ENCODE measurements at places on chromosomes 5 and 9.

DNA sequence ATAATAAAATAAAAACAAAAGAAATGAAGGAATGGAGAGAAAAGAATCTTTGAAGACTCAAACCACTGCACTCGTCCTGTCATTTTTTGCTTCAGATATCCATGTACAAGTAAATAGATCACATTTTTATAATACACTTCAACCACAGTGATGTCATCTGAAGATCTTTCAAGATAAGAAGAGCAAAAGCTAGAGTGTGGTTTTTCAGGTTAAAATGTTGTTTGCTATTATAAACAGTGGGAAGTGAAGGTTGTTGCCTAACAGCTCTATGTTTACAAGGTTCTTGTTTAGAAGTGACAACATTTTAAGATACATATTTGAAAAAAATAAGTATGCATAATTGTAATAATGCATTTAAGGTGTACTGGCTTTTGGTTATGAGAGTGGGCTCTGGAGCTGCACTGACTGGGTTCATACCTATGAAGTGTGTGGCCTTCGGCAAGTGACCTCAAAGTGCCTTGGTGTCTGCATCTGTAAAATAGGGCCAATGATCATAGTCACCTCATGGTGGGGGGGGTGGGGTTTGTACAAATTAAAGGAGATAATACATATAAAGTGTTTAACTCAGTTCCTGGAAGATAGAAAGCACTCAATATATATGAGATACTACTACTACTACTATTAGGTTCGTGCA, 45.5 kb upstream of the IL7R start:
- DNase-seq: no peak

GRCh38 chr9:122367065-122367464, 3.8 kb upstream of the PTGS1 start:
- DNase-seq: no peak

DNA sequence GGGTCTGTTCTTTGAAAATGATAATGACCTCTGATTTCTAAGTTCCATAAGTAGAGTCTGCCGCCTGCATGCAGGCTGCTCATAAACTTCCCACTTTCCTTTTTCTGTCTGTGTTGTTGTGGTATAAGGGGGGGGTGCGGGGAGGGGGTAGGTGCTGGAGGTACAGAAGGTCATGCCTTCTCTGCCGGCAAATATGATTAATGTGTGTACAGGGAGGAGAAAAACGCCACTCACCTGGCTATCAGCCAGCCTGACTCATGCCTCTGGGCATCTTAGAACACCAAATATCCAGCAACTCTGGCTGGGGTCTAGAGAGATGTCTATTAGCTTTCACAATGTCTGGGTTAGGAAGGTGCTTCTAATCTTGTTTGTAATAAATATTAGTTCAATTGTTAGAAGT, 128.3 kb downstream of the EFNA5 start:
- DNase-seq: no peak

GRCh38 chr5:132095424-132095972, 21.9 kb downstream of the CSF2 start:
- no peak for DNase-seq

DNA sequence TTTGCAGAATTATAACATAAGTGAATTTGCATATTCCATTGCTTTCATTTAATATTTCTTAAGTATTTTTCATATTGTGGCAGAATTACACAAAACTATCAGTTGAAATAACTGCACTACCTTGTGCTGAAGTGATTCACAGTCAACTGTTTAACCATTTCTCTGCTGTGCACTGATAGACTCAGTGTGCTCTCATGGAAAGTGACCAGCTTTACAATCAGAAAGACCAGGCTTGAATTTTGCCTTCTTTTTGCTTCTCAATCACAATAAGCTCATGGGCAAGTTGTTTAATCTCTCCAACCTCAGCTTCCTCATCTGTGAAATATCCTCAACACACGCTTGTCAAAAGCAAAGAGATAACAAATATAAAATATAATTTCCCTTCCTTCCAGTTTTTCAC, 18.3 kb downstream of the CDK5RAP2 start:
- DNase-seq: no peak

DNA sequence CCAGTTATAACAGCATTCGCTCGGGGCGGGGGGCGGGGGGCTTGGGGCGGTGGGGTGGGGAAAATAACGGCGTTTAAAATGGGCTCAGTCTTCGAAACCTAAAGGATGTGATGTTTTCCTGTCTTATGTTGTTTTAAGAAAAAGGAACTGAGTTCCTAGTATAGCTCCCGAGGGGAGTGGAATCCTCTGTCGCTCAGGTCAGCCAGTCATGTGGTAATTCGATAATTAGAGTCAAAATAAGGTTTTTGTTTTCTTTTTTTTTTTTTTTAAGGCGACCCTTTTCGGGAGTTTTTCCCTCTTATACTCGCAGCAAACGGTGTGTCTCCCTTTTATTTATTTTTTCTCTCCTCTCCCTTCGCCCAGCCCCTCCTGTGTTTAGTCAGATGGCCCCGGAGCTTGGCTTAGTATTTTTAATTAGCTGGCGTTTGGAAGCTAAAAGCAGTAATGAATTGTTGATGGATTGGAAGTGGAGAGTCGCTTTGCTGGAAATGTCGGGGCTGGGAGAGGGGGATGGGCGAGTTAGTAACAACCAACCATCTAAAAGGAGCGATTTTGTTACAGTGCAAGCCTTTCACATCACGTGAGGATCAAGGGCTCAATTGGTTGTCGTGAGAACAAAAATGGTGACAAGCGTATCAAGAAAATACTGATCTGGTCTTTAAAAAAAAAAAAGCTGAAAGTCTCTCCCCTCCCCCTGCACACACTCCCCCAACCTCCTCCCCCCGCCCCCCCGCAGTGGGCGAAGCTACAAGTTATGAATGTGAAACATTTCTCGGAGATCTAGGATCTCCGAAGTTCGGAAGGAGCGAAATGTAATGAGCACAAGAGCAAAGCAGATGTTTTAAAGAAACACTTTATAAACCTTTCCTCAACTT, 714 bp upstream of the ZNF608 start:
- DNase-seq: peak; percentile 71

DNA sequence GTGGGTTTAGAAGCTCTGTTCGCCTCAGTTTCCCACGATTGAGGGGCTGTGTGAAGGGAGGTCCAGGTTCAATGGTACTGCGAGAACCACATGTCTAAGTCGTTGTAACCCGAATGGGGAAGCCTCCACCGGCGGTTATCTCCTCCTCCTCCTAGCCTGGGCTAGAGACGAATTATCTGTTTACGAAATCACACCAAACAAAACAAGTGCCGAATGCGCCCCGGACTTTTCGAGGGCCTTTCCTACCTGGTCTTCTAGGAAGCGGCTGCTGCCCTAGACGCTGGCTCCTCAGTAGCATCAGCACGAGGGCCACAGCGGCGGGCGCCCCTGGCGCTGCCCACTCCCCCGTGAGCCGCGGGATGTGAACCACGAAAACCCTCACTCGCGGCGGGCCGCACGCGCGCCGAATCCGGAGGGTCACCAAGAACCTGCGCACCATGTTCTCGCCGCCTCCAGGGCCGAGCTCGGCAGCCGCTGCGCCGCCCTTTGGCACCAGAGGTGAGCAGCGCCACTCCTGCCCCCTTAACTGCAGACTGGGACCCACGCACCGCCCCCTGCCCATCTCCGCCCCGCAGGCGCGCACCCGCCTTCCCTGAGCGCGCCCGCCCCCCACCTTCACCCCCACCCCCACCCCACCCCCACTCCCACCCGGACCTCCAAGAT, at the start of gene CDKN2A:
Gene CDKN2A (minus strand): TSS at position 500 of the 663 bp plus-strand sequence.
- DNase-seq: peak; percentile 72

- no peak for DNase-seq
Measured at GRCh38 chr9:109252291-109252690, 68.6 kb downstream of the EPB41L4B start.

DNA sequence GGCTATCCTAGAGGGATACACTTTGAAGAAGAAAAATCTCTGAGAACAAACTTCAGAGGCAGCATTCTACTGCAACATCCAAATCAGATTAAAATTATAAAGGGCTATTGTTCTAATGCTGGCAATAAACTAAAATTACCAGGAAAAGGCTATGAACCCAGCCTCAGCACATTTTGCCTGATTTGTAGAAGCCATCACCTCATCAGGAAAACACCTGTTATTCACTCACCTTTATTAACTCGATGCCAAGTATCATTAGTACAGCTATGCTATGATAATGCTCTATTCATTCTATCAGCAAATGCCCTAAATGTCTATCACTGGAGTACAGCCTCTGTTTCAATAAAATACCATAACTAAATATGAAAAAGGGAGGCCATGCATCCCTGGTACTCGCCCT, 510.2 kb downstream of the RASEF start:
- DNase-seq: no peak

GRCh38 chr5:1343931-1344901, 683 bp downstream of the CLPTM1L start:
- DNase-seq: no peak

- no peak for DNase-seq
Measured at GRCh38 chr5:176878463-176878862, 20.7 kb downstream of the HK3 start.

GRCh38 chr9:93697352-93698139, 121.2 kb downstream of the PHF2 start:
- no peak for DNase-seq

DNA sequence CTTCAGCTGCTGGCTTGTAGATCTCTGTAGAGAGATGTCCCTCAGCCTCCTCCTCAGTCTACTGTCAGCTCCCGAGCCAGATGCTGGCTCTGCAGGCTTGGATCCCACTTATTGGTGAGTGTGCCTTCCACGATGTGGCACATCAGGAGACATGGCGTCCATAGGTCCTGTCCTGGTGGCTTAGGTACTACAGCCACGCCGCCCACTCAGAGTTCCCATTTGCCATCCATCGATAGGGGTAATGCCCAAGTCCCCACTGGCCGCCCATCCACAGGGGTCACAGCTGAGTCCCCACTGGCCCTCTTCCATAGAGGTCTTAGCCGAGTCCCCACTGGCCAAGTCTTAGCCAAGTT, 17.3 kb downstream of the EXOC3 start:
- DNase-seq: no peak

- DNase-seq: no peak
Measured at GRCh38 chr5:61951295-61951694, 354.7 kb upstream of the KIF2A start.

DNA sequence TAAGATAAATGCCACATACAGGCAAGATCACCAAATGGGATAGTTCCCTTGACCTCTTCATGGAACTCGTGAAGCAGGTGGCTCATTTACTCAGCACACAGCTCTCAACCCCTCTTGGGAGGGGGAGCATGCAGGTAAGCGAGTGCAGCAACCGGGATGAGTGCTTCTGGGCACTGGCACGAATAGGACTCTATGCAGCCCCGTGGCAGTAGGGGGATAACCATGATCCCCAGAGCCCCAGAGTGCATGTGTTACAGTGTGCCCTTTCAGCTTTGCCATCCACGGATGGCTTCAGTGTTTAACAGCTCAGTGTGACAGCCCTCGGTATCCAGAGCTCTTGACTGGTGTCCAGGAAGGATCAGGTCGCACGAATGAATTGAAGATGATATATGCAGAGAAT, 1187.1 kb downstream of the CDH9 start:
- DNase-seq: no peak

DNA sequence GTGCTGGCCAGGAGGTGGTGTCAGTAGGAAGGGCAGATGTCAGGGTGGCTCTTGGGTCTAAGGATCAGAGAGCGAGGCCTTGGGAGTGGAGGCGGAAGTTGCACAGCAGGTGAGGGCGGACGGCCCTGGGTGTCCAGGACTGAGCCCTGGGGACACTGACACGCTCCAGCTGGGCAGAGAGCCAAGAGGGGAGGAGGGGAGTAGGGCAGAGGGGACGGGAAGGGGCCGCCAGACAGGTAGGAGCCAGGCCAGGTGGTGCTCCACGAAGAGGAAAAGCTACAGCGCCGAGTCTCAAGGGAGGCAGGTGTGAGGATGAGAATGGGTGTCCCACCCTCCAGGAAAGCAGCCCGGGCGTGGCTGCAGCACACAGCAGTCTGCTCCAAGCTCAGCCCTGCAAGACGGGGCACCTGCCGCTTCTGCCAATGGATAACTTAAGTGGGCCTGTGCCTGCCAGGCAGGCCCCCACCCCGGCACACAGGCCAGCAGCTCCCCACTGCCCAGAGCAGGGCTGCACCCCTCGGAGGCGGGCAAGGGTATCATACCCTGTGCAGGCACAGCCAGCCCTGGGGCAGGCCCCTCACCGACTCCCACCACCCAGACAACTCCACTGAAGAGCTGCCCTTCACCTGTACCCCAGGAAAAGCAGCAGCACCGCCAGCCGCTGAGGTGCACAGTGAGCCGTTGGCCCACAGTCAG, 4.9 kb downstream of the TPRN start:
- no peak for DNase-seq

- DNase-seq: no peak
Measured at GRCh38 chr9:105887679-105888078, 193.3 kb downstream of the TMEM38B start.

GRCh38 chr5:131194725-131195124, 24.0 kb downstream of the LYRM7 start:
- no peak for DNase-seq

- no peak for DNase-seq
Measured at GRCh38 chr5:54924487-54924886, 60.9 kb downstream of the ESM1 start.

DNA sequence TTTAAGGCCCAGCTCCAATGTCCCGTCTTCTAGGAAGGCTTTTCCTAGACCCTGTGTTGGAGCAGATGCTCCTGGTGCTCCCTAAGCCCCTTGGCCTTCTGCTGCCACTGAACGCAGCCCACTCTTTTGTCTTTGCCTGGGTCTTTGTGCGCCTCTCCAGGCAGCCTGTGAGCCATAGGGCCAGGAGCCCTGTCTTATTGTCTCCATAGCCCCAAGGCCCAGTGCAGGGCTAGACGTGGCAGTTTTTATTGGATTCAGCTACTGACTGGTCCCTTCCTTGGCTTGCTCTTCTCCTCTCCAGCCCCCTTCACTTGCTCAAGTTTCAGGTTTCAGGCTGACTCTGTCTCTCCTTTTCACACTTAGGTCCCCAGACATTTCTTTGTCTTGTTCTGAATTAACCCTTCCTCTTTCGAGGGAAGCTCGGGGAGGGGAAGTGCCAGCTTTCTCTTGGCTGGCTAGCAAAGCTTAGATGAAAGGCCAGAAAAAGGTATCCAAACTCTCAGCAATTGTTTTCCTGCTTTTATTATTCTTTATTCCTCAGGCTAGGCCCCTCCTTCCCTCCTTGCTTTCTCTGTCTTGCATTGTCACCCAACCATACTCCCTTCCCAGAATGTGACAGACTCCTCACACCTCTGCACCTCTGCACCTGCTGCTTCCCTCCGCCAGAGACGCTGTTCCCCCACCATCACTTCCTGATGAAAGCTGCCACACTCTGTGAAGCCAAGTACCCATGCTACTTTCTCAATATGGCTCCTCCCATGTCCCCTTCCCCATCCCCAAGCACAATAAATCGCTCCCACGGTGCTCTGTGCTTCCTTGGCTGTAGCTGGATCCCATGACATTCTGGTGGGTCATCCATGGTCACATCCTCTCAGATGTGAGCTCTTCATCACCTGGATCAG, 101.6 kb upstream of the CPEB4 start:
- DNase-seq: no peak

DNA sequence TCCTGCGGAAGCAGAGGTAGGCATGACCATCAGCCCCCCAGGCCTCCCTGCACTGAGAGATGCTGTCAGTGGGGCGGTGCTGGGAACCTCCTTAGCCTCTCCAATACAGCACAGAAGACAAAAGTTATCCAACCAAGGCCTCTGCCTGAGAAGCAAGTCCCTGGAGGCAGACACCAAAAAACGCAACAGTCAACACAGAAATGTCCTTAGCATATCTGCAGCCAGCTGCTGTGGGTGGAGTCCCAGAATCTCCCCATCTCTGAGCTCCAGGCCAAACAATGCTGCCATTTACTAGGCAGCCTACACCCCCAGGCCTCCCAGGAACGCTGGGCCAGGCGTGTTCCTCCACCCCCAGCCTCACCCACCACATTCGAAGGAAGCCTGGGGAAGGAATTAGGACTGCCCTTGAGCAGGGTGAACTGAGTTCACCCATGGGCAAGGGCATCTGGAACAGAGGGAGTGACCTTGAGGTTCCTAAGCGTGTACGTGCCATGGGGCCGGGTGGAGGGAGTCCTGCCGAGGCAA, 43.7 kb downstream of the STK10 start:
- no peak for DNase-seq

Measured in H1 (cell line).